ENCODE measurements at places on chromosomes 1 and 21. TPM values are rescaled to one million over a fixed set of nuclear protein-coding genes. Genes with fewer than 3 reads are reported as not detected.

DNA sequence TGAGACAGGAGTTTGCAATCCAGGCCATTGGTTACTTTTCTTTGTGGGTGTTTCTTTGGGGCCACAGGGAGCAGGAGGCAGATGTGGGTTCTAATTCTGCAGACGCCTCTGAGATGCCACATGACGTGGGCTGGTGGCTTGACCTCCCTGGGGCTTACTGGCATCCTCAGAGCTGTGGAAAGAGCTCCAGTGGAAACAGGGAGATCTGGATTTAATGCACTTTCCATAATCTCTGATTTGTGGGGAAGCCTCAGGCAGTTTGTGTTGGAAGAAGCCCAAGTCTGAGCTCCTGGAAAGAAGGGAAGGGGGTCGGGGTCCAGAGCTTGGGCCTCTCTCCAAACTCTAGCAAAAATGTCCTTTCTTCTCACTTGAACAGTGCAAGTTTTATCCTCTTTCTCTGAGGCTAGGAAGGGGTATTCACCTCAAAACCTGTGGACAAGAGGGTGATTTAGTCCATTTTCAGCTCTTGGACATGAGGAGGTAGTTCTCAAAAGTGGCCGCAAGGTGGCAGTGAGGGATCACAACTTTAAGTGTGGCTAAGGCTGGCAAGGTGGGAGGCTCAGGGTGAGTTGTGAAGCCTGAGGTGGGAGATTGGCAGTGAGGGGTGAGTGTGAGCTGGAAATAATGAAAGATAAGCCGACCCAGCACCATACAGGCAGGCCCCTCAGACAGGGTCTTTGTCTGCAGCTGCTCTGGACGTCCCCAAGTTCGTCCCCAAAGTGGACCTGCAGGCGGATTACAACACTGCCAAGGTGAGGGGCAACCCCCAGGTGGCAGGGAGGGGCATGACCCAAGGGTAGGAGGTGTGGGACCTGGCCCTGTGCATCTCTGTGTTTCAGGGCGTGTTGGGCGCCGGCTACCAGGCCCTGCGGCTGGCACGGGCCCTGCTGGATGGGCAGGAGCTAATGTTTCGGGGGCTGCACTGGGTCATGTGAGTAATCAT lies 9.2 kb downstream of the IKBKE start:
- no peaks in the 10 kb centered on the region for H3K27me3 ChIP-seq
- H3K27ac ChIP-seq: peak overlapping the region; percentile 67
- H3K4me1 ChIP-seq: peaks cover 22% of the 10 kb centered on the region
- peaks cover 15% of the 10 kb centered on the region for H3K36me3 ChIP-seq
- H3K4me3 ChIP-seq: no peak overlapping the region

DNA sequence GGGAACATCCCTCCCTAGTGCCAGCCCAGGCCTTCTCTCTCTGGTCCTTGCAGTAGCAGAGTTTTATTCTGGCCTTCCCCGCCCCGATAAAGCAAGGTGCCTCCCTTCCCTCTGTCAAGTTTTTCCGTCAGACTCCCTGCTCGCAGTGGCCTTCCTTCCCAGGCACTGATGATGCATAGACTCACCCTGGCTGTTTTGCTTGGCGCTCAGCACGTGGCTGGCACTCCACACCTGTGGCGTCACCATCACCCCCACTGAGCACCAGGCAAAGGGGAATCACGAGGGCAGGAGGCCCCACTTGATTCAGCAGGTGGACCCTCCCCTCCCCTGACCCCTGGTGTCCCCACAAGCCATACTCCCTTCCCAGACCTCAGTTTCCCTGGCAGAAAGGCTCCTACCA lies 7.4 kb downstream of the SLC26A9 start:
- no peak overlapping the region for H3K27ac ChIP-seq
- H3K4me3 ChIP-seq: no peak overlapping the region
- no peaks in the 10 kb centered on the region for H3K36me3 ChIP-seq
- H3K27me3 ChIP-seq: peaks cover 11% of the 10 kb centered on the region

The DNASE2B gene
- total RNA-seq: not detected

GRCh38 chr1:30372792-30373433 lies 350.5 kb downstream of the MATN1 start:
- no peaks in the 10 kb centered on the region for H3K27me3 ChIP-seq
- H3K4me1 ChIP-seq: no peaks in the 10 kb centered on the region
- no peak overlapping the region for H3K4me3 ChIP-seq
- H3K36me3 ChIP-seq: no peaks in the 10 kb centered on the region

DNA sequence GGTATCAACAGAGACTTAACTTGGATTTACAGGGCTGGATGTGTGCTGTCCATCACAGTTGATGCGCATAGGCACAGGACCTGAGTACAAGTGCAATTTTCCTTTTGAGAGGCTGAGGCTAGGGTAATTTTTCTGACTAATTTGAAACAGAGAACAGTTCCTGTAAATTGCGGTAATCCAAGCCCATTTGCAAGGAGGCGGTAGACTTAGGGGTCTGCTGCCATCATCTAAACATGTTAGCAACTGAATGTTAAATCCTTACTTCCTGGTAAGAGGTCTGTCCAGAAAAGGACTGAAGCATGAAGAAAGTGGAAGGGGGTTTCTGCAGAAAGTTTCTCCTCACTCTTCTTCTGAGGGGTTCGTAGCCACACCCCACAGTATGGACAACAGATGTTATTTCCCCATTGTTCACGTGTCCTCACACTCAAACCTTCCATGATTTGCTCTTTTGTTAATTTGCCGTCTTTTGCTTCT lies 23.7 kb upstream of the C1orf198 start:
- H3K27ac ChIP-seq: no peak overlapping the region
- no peaks in the 10 kb centered on the region for H3K27me3 ChIP-seq
- DNase-seq: no peak
- H3K36me3 ChIP-seq: no peaks in the 10 kb centered on the region

The CNTN2 gene
- total RNA-seq: not detected

The SOAT1 gene
- 39.6 TPM for total RNA-seq

DNA sequence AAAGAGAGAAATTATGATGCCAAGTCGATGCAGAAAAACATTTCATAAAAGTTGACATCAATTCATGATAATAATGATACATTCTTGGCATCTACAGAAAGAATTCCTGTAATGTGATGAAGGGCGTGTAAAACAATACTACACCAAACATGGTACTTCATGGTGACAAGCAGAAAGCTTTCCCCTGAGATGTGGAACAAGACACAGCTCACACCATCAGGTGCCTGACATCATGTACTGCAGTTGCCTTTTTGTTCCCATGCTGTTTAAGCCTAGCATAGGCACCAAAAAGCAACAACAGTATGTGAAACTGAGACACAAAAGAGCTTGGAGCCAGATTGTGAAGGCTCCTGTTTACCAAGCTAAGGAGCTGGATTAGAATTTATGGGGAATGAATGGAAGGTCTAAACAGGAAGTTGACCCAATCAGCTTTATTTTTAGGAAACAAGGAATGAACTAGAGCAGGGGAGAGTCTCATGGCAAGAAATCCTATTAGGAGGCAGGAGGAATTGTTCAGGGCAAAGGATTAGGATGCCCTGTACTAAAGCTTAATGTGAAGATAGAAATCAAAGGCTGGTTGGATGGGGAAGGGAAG lies 67.2 kb downstream of the SYDE2 start:
- DNase-seq: no peak
- peaks cover 1% of the 10 kb centered on the region for H3K4me1 ChIP-seq
- no peaks in the 10 kb centered on the region for H3K27me3 ChIP-seq
- H3K36me3 ChIP-seq: no peaks in the 10 kb centered on the region
- H3K4me3 ChIP-seq: no peak overlapping the region

GRCh38 chr1:225467193-225468020 lies 39.6 kb upstream of the LBR start:
- DNase-seq: no peak
- no peaks in the 10 kb centered on the region for H3K36me3 ChIP-seq
- H3K4me1 ChIP-seq: peaks cover 30% of the 10 kb centered on the region
- H3K27ac ChIP-seq: no peak overlapping the region

The GPR25 gene
- not detected for total RNA-seq

DNA sequence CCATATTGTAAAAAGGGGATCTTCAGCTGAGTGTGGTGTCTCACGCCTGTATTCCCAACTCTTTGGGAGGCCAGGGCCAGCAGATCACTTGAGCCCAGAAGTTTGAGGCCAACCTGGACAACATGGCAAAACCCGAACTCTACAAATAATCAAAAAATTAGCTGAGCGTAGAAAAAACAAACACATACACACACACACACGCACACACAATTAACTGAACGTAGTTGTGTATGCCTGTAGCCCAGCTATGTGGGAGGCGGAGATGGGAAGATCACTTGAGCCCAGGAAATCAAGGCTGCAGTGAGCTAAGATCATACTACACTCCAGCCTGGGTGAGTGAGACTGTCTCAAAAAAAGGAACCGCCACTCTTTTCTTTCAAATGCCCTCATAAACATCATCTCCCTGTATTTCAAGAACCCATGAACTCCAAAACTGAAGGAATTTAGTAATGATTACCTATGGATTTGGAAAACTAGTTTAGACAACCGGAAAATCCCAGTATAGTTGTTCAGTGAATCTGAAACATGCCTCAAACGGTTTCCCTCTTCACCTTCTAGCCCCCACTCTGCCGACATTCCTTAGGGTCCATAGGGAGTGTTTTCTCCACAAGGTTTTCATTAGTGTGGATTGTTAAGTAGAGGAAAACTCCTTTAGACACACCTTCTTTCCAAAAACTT lies 4.5 kb downstream of the TXNIP start:
- peak overlapping the region; percentile 75 for H3K27ac ChIP-seq
- peaks cover 49% of the 10 kb centered on the region for H3K4me1 ChIP-seq
- H3K36me3 ChIP-seq: peaks cover 38% of the 10 kb centered on the region
- peak overlapping the region; percentile 94 for H3K4me3 ChIP-seq
- no peak for DNase-seq
- no peaks in the 10 kb centered on the region for H3K27me3 ChIP-seq

GRCh38 chr1:111199881-111200801 lies at the start of gene DENND2D:
Gene DENND2D, minus strand, starts transcription at chr1:111200646. Its CDS starts 187 bp downstream, at chr1:111200459.
- no peak for DNase-seq
- H3K4me1 ChIP-seq: peaks cover 5% of the 10 kb centered on the region
- no peaks in the 10 kb centered on the region for H3K36me3 ChIP-seq
- H3K27me3 ChIP-seq: peaks cover 4% of the 10 kb centered on the region
- no peak within 1 kb of the TSS for H3K27ac ChIP-seq

- no peak overlapping the region for H3K4me3 ChIP-seq
- H3K4me1 ChIP-seq: no peaks in the 10 kb centered on the region
- H3K27ac ChIP-seq: no peak overlapping the region
- H3K27me3 ChIP-seq: no peaks in the 10 kb centered on the region
- peak; percentile 27 for DNase-seq
- no peaks in the 10 kb centered on the region for H3K36me3 ChIP-seq
Observed at GRCh38 chr1:166040202-166040997, 126.4 kb downstream of the FAM78B start.

DNA sequence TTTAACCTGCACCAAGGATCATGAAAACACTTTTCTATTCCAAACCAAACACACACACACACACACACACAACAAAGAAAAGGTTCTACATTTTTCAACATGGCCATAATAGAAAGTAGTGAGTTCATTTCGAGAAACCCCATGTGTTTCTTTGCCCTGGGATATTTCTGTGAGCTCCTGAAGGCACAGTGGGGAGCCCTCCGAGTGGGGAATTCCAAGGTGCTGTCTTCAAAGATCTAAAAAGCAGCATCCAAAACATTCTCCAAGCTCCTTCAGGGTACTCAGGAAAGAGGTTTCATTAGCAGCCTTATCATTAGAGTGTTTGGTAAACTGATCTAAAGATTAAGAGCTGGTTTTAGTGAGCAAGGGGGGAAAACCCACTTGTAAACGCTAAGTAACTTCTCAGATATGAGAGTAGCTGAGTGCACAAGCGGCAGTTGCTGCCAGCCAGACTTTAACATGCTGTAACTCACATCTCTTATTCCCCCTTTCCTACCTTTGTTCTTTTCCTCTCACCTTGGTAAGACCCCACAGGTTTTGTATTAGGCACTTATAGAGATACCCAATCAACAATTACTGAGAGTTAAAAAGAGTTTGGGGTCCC lies 38.3 kb downstream of the ZC3H11B start:
- no peak for DNase-seq
- H3K4me3 ChIP-seq: no peak overlapping the region
- H3K27ac ChIP-seq: no peak overlapping the region
- H3K4me1 ChIP-seq: peaks cover 9% of the 10 kb centered on the region
- no peaks in the 10 kb centered on the region for H3K27me3 ChIP-seq

The VASH2 gene
- 3.7 TPM for total RNA-seq

- peaks cover 4% of the 10 kb centered on the region for H3K36me3 ChIP-seq
- DNase-seq: no peak
- peaks cover 53% of the 10 kb centered on the region for H3K4me1 ChIP-seq
- H3K27me3 ChIP-seq: no peaks in the 10 kb centered on the region
- H3K4me3 ChIP-seq: no peak overlapping the region
Observed at GRCh38 chr1:245999697-246000637, 507.1 kb downstream of the SMYD3 start.

GRCh38 chr1:24717887-24718650 lies 27.2 kb upstream of the CLIC4 start:
- no peaks in the 10 kb centered on the region for H3K27me3 ChIP-seq
- H3K4me1 ChIP-seq: peaks cover 32% of the 10 kb centered on the region
- H3K27ac ChIP-seq: no peak overlapping the region
- no peak for DNase-seq
- no peak overlapping the region for H3K4me3 ChIP-seq

The IFI44L gene
- 22.1 TPM for total RNA-seq

DNA sequence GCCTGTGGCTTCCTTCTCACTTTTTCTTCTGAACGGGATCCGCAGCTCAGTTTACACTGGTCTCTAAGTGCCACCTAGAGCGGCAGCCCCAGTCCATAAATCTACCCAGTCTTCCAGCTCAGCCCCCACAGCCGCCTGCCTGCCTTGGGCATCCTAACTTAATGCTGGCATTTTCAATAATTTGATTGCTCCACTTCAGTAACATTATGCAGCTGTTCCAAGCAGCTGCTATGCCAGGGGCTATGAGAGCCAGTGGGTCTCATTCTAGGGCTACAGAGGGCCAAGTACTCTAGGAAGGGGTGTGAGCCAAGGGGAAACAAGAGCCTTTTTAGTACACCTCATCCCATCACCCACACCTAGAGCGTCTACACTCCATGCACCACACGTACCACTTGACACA lies 48.4 kb upstream of the COA6 start:
- H3K27ac ChIP-seq: no peak overlapping the region
- no peak for DNase-seq
- no peaks in the 10 kb centered on the region for H3K36me3 ChIP-seq
- H3K4me1 ChIP-seq: peaks cover 6% of the 10 kb centered on the region
- H3K4me3 ChIP-seq: no peak overlapping the region
